ENCODE measurements at places on chromosomes 3 and 15.

- no peak for DNase-seq
Observed at GRCh38 chr15:49145651-49146609, 9.5 kb downstream of the COPS2 start.

GRCh38 chr3:20344400-20344959 is 158.5 kb upstream of the SGO1 start:
- no peak for DNase-seq

DNA sequence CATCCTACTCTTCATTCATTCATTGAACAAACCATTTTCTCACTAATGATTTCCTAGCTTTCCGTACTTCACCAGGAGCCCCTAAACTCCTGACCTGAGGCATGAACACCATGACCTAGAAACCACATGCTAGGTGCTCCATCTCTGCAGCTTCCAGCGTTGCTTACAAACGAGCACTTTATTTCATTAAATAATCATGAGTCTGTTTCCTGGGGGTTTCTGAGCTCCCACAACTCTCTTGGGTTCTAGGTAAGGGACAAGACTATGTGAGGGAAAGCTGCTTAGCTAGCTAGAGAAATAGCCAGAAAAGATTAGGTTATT is 1.3 kb downstream of the MAP2K1 start:
- DNase-seq: no peak

- DNase-seq: no peak
Observed at GRCh38 chr3:160092760-160093159, 104.1 kb downstream of the IL12A start.

DNA sequence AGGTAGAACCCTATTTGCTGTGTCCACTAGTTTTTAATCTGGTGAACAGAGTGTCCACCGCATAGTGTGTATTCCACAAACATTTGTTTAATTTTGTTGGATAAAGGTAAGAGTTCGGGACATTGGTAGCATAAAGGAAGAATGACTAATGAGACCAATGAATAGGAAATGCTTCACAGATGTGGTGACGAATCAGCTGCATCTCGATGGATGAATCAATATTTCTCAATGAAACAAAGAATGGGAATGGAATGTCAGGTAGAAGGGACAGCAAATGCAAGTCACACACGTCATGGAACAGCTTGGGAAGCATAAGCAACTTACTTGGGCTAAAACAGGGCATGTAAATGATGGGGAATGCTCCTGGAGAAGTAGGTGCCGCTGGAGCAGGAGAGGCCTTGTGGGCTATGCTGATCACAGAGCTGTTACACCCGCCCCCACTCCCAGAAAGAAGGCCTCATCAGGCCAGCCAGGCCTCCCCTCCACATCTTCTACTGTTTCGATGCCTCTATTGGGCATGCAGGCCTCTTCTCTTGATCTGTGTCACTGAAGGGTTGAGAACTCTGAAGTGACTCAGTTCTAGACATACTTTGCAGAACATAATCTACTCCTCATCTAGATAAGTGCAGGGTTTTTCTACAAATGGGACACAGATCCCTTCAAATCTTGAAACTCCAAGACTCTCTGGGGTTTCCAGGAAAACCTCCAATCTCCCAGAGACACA is 120.0 kb upstream of the GADL1 start:
- DNase-seq: no peak

- DNase-seq: no peak
Observed at GRCh38 chr15:77830051-77830468, 197.3 kb upstream of the LINGO1 start.

DNA sequence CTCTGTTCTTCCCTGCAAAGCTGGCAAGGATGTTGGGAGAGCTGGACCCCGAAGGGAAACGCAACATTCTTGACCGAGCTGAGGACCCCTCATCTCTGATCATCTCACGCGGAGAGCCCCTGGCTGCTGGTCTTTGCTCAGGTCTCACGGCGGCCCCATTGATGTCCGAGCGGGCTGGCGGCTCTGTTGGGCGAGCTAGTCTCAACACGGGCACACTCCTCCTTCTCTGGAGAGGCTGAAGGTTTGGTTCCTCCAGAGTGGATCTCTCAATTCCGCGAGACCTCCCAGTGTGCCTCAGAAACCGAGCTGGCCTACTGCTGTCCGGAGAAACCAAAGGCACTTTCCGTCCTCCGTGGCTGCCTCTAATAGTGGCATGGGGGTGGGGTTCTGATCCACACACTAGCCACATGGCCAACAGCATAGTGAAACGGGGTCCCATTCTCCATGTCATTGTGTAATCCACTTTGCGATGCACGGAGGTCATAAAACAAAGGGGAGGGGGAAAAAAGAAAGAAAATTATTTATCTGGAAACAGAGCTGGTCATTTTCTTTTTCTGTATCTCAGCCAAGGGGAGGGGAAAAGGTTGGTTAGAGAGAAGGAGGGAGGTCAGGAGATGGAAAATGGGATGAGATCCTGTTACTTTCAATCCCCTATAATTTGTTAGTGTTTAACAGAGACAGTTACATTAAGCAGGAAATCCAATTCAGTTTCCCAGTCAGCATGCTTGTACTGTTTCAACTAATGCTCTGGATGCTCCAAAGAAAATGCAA is 1.3 kb downstream of the CCDC80 start:
- DNase-seq: no peak

DNA sequence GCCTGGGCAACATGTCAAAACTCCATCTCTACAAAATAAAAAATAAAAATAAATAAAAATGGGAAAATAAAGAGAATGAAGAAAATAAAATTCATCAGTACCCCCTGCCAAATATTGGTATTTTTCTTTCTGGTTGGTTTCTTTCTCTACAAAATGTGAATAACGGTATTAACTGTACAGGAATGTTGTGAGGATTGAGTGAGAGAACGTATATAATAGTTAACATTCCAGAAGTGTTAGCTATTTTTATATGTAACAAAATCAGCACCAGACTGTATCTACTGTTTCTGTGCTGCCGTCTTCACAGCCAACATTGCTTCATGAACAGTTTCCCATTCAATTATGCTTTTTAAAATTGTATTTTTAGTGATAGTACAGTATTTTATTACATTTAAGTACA is 25.5 kb upstream of the RNU6-1 start:
- no peak for DNase-seq

- no peak for DNase-seq
Observed at GRCh38 chr15:81107889-81108288, 26.2 kb upstream of the CFAP161 start.

DNA sequence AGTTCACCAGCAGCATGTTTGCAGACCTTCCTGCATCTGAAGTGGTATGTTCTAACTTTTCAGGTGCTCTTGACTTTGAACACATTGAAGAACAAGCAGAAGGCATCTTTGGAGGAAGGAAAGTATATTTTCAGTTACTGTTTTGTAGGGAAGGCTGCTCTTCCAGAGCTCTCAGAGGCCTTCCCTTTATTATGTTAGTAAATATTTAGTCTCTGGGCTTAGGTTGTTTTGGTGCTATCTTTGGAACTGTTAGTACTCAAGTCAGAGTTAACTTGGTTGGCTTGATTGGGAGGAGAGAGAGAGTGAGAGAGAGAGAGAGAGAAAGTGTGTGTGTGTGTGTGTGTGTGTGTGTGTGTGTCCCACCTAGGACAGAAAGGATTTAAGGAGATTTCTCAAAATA is 188.2 kb downstream of the ITPR1 start:
- no peak for DNase-seq

- no peak for DNase-seq
Observed at GRCh38 chr15:66172324-66172980, 81.1 kb downstream of the MEGF11 start.

- no peak for DNase-seq
Observed at GRCh38 chr3:188306435-188307005, 152.6 kb downstream of the LPP start.

DNA sequence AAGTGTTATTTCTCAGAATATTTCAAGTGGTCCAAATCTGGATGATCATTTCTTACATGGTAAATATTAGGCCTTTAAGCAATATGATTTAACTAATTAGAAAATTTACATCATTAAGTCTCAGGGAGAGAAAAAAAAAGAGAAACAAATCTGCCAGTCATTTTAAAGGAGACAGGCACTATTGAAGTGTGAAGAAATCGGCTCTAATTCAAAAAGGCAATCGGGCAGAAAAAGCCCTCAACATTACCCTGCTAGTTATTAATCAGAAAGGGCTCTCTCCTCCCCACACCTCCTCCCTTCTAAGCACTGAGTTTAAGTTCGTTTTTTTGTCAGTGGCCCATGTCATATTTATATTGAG is 215.9 kb downstream of the MEIS2 start:
- DNase-seq: no peak

- no peak for DNase-seq
Observed at GRCh38 chr15:43150191-43150929, 17.0 kb downstream of the TMEM62 start.

DNA sequence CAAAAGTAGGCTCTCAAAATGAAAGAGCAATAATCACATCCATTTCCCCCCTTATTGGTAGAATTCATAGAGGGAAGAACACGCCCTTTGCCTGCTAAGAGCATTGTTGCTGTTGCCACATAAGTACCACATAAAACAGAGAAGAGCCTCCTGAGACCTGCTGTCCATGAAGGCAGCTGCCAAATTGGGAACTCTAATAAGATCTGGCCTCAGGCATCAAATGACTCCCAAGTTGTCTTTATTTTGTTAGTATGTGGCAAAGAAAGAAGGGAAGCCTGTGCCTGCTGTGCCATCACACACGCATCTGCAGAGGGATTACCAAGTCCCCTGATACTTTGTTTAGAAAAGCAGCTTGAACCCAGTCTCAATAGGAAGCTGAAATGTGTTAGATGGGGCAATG is 23.9 kb downstream of the VGLL3 start:
- no peak for DNase-seq

GRCh38 chr3:63076357-63076756 is 201.1 kb upstream of the CADPS start:
- no peak for DNase-seq

DNA sequence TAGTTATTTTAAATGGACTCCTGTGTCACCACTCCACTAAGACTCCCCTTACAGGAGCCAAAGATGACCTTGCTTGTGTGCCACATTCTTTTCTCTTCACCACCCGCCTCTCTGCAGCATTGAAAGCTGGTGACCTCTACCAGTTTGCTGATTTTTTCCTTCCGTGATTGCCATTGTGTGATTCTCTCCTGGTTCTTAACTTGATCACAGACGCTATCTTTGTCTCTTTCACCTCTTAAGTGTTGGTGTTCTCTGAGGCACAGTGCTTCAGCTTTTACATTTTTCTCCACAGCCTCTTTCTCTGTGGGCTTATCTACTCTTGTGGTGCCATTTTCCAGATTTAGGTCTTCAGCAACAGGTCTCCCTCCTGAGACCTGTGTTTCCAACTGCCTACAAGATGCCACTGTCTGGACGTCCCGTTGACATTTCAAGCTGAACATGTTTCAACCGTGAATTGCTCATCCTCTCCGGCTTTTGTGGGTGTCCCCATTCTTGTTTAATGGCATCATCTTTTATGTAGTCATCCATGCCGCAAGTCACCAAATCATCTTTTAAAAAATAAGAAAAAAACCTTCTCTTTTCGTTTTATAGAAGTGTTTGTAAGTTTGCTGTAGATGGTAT is 26.5 kb downstream of the IQGAP1 start:
- DNase-seq: no peak

- DNase-seq: no peak
Observed at GRCh38 chr3:143120716-143121240, 1.2 kb downstream of the CHST2 start.

GRCh38 chr15:34206011-34206410 is 3.9 kb downstream of the KATNBL1 start:
- DNase-seq: no peak

DNA sequence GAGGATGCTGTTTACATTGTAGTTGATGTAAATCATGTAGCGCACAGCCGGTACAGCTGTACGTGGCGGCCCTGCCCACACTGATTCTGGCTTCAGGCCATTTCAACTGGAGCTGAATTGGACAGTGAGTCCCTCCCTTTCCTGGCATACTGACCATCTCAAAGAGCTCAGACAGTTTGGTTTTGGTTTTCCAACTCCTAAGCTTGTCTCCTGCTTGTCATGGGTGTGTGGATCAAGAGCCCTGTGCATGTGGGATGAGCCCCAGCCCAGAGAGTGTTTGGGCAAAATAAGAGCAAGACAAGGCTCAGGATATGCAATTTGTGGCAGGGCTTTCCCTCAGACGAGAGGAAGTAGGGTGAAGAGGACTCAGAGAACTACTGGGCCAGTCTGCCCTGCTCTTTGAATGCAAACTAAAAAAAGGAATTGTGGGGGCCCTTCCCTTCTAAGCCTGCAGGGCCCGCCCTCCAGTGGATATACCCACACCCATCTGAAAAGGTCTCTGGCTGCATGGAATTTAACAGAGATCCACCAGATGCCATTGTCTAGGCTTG is 13.3 kb downstream of the ITGA11 start:
- DNase-seq: no peak

- DNase-seq: no peak
Observed at GRCh38 chr3:123383091-123384053, 65.5 kb downstream of the ADCY5 start.

DNA sequence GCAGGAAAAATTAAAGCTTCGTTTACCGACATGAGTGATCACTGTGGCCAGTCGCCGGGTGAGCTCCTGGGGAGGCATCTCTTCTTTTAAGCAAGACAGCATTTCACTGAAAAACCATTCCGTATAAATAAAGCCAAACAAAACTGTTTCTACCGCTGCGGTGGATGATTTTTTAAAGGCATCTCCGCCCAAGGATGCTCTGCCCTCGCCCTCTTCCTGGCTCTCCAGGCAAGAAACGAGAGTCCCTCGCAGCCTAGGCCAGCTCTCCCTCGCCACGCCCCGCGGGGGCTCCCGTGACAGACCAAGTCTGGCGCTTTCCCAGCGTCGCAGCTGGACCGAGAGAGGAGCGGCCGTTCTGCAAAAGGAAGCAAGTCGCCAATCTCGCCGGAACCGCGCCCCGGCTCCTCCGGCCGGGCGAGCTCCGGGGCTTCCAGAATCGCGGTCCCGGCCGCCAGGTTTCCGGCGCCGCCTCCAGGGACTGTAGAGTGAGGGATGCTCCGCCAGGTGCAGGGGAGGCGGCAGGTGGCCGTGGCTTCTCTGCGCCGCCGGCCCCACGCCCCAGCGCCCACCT is 458 bp downstream of the MCF2L2 start:
- peak; percentile 8 for DNase-seq

DNA sequence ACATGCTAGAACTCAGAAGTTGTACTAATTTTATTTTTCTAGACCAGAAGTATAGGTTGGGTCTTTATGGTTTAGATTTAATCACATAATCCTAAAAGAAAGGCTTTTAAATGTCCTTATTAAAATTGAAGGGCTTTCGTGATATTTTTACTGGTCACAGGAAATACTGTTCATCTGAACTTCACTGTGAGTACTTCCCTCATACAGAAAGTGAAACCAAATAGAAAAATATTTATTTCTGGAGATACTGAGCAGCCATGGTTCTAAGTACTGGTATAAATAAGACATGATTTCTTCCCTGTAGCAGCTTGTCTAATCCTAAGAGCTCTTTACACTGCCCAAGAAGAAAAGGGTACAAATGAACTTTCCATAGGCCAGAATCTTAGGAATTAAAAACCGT is 2.0 kb downstream of the SNRK start:
- no peak for DNase-seq

GRCh38 chr3:13019243-13020095 is 53.8 kb downstream of the IQSEC1 start:
- no peak for DNase-seq
